ENCODE measurements at places on chromosomes 7 and 10. TPM values are rescaled to one million over a fixed set of nuclear protein-coding genes. Genes with fewer than 3 reads are reported as not detected.

AKR1C2 gene
- 4,175 TPM for total RNA-seq

ENTPD7 gene
- total RNA-seq = 13.9 TPM

CACNB2 gene
- not detected for total RNA-seq

PRRT4 gene
- 0.54 TPM for total RNA-seq

SLC26A4 gene
- 0.02 TPM for total RNA-seq

TRIL gene
- total RNA-seq = not detected

CRPPA gene
- 0.57 TPM for total RNA-seq

PCLO gene
- 0.96 TPM for total RNA-seq

IL2RA gene
- not detected for total RNA-seq

GNG11 gene
- total RNA-seq = 34.6 TPM

GSTO2 gene
- total RNA-seq = 2.3 TPM

ASB4 gene
- total RNA-seq = 0.29 TPM
